ENCODE measurements at places on chromosomes 3 and 15.

DNA sequence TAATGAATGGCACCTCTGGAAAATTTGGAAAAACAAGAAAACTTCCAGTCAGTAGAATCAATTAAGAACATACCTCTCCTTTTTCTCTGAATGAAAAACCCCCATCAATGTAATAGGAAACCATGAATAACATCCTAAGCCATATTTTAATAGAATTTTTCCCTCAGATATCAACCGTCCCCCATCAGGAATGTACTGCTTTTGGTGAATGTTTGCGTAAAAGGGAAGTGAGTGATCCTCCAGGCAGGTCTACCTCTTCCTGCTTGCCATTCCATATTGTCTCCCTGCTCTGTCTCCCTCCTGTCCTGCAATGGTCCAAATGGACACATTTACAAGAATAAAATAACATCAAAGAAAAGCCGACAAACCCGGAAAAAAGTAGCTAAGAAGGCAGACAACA lies 30.8 kb downstream of the LAMP3 start:
- DNase-seq: peak; percentile 40

DNA sequence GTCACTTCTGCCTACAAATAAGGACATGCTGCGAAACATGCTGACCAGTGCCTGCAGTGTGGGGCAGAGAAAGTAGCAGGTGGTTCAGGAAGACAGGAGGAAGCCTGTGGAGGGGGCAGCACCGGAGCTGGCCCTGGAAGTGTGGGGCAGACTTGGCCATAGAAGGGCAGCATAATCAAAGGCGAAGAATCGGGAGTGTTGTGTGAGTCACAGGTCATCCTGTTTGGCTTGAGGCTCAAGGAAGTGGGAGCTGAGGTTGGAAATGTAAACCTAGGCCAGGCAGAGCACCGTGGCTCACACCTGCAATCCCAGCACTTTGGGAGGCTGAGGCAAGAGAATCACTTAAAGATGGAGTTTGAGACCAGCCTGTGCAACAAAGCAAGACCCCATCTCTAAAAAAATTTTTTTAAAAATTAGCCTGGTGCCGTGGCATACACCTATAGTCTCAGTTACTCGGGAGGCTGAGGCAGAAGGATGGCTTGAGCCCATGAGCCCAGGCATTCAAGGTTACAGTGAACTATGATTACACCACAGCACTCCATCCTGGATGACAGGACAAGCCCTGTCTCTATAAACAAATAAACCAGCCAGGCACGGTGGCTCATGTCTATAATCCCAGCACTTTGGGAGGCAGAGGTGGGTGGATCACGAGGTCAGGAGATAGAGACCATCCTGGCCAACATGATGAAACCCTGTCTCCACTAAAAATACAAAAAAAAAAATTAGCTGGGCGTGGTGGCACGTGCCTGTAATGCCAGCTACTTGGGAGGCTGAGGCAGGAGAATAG lies 54.0 kb downstream of the FAM43A start:
- no peak for DNase-seq

DNA sequence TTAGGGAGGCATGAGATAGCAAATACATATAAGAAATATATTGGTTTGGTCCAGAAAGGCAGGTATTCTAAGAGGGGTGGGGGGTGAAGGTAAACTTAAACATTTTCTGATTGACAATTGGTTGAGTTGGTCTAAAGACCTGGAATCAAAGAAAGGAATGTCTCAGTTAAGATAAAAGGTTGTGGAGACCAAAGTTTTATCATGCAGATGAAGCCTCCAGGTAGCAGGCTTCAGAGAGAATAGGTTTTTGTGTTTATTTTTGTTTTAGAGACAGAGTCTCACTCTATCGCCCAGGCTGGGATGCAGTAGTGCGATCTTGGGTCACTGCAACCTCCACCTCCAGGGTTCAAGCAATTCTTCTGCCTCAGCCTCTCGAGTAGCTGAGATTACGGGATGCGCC lies 80.5 kb downstream of the NPAP1 start:
- DNase-seq: no peak

- DNase-seq: no peak
Measured at GRCh38 chr15:49692514-49693090, 71.8 kb downstream of the DTWD1 start.

- no peak for DNase-seq
Measured at GRCh38 chr3:55484191-55484689, 2.9 kb downstream of the WNT5A start.

GRCh38 chr15:37014137-37014536 lies 86.2 kb downstream of the MEIS2 start:
- peak; percentile 68 for DNase-seq

DNA sequence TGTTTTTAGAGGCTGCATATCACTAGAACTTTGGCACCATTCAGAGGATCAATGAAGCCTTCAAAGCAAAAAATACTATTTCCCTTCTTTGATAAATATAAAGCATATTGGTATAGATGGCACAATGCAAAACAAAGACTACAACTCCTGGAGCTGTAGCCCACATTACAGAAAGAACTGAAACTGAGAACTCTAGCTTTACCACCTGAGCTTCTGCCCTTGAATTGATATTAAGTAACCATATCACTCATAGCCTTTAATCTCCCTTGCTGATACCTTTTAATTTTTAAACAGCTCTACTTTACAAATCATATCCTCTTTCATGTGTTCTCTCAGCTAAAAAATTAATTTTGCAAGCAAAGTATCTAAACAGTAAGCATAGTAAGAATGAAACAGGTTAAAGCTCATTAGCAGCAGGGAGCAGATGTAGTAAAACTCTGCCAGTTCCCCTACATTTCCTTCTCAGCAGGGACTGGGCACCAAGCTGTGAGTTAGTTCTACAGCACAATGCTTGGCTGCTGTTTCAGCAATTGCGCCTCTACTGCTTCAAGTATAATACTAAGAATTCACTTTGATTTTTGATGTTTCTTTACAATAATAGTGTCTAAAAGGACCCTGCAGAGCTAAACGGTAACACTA lies 97.9 kb upstream of the NANOGP8 start:
- no peak for DNase-seq

DNA sequence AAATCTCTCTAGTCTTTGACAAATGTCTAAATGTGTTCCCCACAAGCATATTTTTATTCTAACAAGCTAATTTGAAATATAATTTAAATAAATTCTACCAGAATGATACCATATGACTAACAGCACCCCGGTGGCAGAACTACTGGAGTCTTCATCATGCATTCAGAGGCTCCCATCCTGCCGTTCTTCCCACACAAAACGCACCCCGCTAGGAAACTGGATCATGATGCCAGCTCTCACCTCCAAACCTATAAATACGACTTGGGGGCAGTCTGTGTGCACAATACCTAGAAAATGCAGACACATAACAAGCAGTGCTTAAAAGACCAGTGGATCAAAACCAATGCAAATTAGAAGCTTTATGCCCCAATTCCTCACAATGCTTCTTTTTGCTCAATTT lies 8.5 kb downstream of the HOMER2 start:
- no peak for DNase-seq

DNA sequence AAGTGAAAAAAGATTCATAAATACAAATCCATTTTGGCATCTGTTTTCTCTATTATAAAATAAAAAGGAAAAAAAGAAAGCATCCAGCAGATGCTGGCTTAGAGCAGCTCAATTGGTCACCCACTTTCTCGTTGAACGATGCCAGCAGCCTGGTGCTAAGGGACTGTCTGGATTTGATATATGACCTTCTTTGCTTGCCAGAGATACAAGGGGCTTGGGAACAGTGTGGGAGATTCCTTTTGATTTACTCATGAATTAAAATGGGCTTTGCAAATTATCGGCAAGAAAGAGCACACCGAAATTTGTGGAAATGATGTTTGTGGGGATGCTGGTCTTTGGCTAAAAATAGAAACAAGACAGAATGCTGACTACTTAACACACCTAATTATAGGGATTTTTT lies 210.3 kb upstream of the STT3B start:
- no peak for DNase-seq

DNA sequence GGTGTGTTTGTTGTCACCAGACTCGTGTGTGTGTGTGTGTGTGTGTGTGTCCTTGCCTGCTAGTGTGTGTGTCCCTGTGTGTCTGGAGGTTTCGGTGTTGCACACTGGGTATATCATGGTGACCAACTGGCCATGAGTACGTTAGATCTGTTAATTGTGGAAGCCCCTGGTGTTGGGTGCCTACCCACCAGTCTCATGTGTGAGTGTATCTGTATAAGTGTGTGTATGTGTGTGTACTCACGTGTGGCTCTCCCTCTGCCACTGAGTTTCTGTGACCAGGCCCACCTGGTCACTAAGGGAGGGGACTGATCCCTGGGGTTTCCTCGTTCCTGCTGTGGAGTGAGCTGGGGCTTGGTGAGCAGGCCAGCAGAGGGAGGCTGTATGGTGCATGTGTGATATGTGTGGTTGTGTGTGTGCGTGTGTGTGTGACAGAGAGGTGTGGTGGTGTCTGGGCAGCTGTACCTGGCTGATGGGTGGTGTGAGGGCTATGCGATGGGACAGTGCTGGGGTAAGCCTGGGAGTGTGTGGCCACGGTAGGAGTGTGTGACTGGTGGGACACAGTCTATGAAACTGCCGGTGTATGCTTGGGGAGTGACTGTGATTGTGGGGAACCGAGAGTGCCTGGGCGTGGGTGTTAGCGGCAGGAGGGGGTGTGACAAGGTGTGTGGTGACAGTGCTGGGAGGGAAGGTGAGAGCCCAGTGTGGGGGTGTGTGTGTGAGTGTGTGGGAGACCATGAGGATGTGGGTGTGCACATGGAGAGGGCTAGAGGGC lies 1.8 kb downstream of the PRKCD start:
- DNase-seq: peak; percentile 4

DNA sequence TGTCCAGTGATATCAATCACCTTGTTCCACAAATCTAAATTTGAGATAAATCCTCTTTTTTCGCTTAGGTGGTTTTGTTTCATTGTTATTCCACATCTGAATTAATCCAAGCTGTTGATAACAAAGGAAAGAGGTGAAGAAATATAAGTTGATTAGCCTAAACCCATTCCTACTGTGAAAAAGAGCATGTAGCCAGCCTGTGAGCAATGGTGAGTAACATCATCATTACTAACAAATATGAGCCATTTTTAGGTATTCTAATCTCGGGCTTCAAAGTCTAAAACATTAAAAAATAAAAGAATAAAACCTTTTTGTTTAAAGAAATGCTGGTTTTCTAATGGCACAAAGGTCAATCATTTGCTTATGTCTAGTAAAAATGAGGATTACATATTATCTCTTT lies 52.1 kb upstream of the P3H2 start:
- DNase-seq: peak; percentile 31

DNA sequence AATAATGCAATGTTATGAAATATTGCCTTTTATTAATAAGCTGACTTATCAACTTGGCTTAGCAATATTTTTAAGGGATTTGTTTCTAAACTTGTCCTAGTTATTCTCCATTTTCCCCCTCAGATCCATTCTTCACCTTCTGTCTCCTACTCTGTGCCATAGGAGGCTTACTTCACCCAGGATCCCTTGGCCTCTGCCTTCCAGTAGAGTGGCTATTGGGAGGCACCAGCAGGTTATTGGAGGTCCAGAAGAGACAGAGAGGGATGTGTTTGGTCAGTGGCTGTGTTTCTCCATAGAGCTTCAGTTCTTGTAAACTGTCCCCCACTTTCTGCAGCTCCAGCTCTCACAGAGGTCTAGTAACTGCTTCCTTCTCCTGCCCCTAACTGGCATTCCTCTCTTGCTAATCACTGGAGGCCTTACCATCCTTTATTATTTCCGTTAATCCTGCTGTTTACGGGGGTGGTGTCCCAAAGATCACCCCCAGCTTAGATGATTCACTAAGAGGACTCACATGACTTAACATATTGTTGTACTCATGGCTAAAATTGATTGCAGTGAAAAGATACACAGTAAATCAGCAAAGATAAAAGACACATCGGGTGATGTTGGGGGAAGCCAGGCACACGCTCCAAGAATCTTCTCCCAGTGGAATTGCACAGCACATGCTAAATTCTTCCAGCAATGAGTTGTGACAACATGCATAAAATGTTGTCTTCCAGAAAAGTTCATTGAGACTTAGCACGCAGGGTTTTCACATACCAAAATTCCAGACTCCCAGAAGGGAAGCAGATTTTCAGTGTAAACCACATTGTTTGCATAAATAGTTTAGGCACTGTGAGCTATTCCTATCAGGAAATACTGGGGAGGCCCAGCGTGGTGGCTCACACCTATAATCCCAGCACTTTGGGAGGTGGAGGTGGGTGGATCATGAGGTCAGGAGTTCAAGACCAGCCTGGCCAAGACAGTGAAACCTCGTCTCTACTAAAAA lies 67.5 kb downstream of the RPL22L1 start:
- peak; percentile 99 for DNase-seq

- peak; percentile 73 for DNase-seq
Measured at GRCh38 chr15:52441841-52442240, 86.8 kb downstream of the MYO5A start.

DNA sequence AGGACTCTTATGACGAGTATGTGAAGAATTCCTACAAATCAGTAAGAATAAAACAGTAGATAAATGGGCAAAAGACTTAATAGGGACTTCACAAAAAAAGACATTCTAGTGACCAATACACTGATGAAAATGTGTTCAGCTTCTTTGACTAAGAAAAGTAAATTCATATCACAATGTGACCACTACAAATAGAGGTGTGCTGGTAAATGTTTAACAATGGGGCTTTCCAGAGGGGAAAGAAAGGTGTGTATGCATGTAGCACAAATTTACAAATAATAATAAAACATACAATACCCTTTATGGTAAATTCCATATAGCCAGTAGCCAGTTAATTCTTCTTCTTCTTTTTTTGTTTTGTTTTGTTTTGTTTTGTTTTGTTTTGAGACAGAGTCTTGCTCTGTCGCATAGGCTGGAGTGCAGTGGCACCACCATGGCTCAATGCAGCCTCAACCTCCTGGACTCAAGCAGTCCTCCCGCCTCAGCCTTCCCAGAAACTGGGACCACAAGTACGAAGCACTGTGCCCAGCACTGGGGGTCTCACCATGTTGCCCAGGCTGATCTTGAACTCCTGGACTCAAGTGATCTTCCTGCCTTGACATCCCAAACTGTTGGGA lies 17.5 kb upstream of the NMD3 start:
- DNase-seq: no peak

- peak; percentile 45 for DNase-seq
Measured at GRCh38 chr3:108312656-108313055, 16.3 kb downstream of the HHLA2 start.

- no peak for DNase-seq
Measured at GRCh38 chr3:137763594-137763938, 549 bp upstream of the SOX14 start.

DNA sequence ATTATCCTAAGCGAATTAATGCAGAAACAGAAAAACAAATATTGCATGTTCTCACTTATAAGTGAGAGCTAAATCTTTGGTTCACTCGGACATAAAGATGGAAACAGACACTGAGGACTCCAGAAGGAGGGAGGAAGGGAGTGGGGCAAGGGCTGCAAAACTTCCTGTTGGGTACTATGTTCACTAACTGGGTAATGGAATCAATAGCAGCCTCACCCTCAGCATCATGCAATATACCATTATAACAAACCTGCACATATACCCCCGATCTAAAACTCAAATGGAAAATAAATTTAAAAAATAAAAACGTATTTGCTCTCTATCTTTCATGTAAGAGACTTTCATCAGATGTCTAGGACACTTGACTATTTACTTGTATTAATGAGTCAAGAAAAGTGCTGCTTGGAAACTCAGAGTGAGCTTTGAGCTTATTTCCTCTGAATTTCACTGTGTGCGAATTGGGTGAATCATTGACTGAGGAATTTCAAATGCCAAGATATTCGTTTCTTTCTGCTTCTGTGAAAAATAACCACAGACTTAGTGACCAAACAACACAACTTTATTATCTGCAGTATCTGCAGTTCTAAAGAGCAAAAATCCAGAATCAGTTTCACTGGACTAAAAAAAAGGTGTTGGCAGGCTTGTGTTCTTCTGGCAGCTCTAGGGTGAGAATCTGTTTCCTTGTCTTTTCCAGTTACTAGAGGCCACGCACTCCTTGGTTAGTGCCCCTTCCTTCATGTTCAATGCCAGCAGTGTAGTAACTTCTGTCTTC lies 18.4 kb downstream of the TM4SF18 start:
- DNase-seq: peak; percentile 88

All from fibroblast of the aortic adventitia (primary cell).